ENCODE measurements at places on chromosomes 6 and 20.

- DNase-seq, result no peak
- H3K4me1 ChIP-seq, result peaks cover 3% of the 10 kb centered on the region
- H3K36me3 ChIP-seq, result no peaks in the 10 kb centered on the region
These were observed 197.8 kb downstream of the CD83 start for GRCh38 chr6:14315353-14315752.

- no peaks in the 10 kb centered on the region for H3K27me3 ChIP-seq
- DNase-seq, result no peak
- H3K27ac ChIP-seq, result no peak overlapping the region
- no peaks in the 10 kb centered on the region for H3K36me3 ChIP-seq
- H3K4me1 ChIP-seq, result no peaks in the 10 kb centered on the region
These were observed 174.1 kb downstream of the PKHD1 start for GRCh38 chr6:51913265-51913664.

DNA sequence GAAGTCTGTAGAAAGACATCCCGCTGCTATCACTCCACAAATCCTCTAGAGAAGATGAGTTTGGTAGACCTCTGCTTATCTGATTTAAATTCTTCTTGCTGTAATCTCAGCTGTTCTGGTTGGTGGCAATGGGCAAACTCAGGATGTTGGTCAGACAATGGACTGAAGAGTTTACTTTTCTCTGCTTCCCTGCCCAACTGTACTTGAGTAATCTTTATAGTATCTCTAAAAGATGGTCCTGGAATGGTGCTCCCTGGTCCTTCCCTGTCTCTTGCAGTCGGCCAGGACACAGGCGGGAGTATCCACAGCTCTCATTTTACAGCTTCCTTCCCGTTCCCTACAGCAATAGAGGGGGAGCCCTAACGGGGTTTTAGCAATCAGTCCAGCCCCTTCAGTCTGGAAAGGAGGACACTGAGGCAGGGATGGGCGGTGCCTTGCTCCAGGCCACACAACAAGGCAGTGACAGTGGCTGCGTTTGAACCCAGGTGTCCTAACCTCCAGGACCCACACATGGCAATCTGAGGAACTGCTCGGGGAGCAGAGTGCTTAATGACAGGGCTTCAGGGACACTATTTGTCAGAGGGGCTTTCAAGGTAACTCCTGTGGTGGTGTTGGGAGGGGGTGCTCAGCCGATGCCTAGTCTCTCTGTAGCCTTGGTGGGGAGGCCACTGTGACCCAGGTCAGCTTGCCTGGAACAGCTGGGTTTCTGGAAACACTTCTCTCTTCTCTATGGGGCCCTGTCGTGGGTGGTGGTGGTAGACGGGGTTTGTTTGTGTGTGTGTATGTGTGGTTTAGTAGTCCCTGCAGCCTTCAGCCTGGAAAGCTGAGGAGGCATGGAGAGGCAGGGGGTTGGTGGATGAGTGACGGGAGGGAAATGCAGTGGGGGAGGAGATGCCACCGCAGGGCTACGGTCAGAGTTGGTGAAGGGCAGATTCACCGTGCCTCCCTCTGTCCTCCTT, 9.5 kb upstream of the VEGFA start:
- no peak for DNase-seq
- H3K27me3 ChIP-seq, result no peaks in the 10 kb centered on the region
- no peak overlapping the region for H3K27ac ChIP-seq
- H3K36me3 ChIP-seq, result no peaks in the 10 kb centered on the region

GRCh38 chr20:44629542-44629941, 22.0 kb downstream of the ADA start:
- peaks cover 4% of the 10 kb centered on the region for H3K4me1 ChIP-seq
- H3K27ac ChIP-seq, result no peak overlapping the region
- DNase-seq, result no peak
- no peak overlapping the region for H3K4me3 ChIP-seq

- H3K27ac ChIP-seq, result no peak overlapping the region
- peaks cover 4% of the 10 kb centered on the region for H3K4me1 ChIP-seq
- no peak overlapping the region for H3K4me3 ChIP-seq
- H3K27me3 ChIP-seq, result no peaks in the 10 kb centered on the region
- H3K36me3 ChIP-seq, result no peaks in the 10 kb centered on the region
These were observed 1.5 kb upstream of the ARID1B start for GRCh38 chr6:156775717-156776116.

GRCh38 chr6:37517411-37517812, 17.7 kb upstream of the CCDC167 start:
- no peak overlapping the region for H3K4me3 ChIP-seq
- H3K36me3 ChIP-seq, result no peaks in the 10 kb centered on the region
- H3K27me3 ChIP-seq, result peaks cover 13% of the 10 kb centered on the region
- H3K4me1 ChIP-seq, result peaks cover 4% of the 10 kb centered on the region

DNA sequence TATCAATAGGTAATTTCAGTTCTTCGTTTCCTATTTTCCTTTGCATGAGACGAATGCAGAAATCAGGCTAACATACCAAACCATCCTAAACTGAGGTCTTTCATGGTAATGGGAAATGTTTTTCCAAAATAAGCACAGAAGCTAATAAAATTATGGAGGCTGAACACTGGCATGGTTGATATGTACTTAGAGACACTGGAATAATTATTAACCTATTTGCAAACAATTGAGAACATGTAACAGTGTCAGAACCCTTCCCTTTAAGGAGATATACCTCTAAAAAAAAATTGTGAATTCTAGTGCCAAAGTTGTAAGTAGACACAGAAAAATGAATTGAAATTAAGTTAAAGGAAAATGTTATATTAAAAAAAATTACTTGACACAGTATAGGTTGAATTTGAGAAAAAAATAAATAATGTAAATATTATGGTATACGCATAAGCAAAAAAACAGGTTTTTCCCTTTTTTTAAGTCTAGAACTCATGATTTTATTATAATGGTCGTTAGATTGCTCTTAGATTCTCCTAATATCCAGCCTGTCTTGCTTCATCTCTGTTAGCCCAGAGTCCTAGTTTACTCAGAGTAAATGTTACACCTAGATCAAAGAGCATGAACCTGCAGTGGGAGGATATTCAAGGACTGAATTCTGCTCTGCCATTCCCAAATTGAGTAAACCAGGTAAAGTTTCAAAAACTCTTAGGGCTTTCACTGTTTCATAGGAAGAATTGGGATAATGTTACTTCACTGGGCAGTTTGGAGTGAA, 1.7 kb downstream of the SLC17A2 start:
- no peak overlapping the region for H3K27ac ChIP-seq
- H3K27me3 ChIP-seq, result no peaks in the 10 kb centered on the region
- no peak for DNase-seq
- H3K4me3 ChIP-seq, result no peak overlapping the region

DNA sequence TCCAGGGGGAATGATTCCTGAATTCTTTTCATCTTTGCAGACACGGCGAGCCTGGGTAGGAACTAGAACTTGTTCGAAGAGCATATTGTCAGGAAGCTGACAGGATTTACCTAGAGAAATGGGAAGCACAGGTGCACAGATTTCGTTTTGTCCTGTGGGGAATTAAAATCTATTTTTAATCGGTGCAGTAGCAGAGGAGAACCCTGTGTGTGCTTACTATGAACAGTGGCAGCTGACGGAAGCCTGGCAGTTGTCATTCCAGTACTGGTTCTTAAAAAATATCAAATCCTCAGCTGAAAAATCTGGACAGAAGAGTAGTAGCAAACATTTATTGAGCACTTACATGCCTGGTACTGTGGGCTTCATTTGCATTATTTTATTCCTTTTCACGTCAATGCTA, 609.0 kb downstream of the QKI start:
- H3K4me3 ChIP-seq, result no peak overlapping the region
- DNase-seq, result no peak
- H3K27me3 ChIP-seq, result no peaks in the 10 kb centered on the region

DNA sequence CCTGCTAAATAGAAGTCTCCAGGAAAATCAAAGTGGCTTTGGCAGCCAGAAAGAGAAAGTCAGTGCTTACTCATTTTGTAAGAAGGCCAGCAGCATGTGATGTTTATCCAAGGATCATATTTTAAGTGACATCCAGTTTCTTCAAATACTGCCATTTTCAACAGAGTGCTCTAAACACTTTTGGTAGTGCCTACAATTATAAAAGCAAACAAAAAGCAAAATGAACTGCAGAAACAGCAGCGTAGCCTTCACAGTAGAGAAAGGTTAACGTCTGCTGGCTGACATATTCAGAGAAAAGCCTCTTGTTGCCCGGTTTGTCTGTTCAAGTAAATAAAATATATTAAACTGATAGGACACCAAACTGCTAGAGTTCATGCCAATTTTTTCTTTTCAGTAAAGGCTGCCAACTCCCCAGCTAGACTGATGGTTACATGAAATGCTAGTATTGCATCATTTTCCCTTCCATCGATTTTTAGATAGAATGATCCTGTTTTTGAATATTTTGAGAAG, 705.7 kb upstream of the SLC35B3 start:
- H3K27me3 ChIP-seq, result no peaks in the 10 kb centered on the region
- no peaks in the 10 kb centered on the region for H3K4me1 ChIP-seq
- no peak for DNase-seq
- H3K36me3 ChIP-seq, result no peaks in the 10 kb centered on the region

DNA sequence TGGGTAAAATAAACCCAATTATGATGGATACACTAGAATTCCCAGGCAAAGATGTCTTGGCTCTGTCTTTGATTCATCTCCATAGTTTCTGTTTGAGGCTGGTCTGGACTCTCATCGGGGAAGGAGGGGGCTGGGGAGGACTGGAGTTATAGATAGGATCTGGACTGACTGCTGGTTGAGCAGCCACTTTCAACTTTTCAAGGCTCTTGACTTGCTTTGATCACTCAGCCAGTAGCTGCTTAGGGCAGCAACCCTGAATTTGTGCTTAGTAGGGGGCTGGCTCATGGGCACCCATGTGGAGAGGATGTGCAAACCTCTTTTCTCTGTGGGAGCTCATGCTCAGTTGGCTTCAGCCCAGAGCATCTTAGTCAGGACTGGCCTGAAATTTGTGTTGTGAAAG, 114.0 kb upstream of the NEDD9 start:
- no peak overlapping the region for H3K27ac ChIP-seq
- no peaks in the 10 kb centered on the region for H3K36me3 ChIP-seq
- no peak overlapping the region for H3K4me3 ChIP-seq
- H3K4me1 ChIP-seq, result no peaks in the 10 kb centered on the region
- DNase-seq, result no peak

GRCh38 chr6:137794516-137795201, 72.4 kb upstream of the TNFAIP3 start:
- H3K27me3 ChIP-seq, result no peaks in the 10 kb centered on the region
- no peaks in the 10 kb centered on the region for H3K4me1 ChIP-seq
- no peak overlapping the region for H3K27ac ChIP-seq
- no peak for DNase-seq
- no peaks in the 10 kb centered on the region for H3K36me3 ChIP-seq
- H3K4me3 ChIP-seq, result no peak overlapping the region

GRCh38 chr6:111658462-111659154, 52.9 kb upstream of the TRAF3IP2 start:
- H3K36me3 ChIP-seq, result peaks cover 7% of the 10 kb centered on the region
- peaks cover 16% of the 10 kb centered on the region for H3K4me1 ChIP-seq
- no peak overlapping the region for H3K27ac ChIP-seq
- H3K4me3 ChIP-seq, result no peak overlapping the region
- no peaks in the 10 kb centered on the region for H3K27me3 ChIP-seq
- DNase-seq, result no peak

- no peaks in the 10 kb centered on the region for H3K27me3 ChIP-seq
- DNase-seq, result no peak
- H3K36me3 ChIP-seq, result peaks cover 95% of the 10 kb centered on the region
- no peak overlapping the region for H3K4me3 ChIP-seq
These were observed 36.5 kb downstream of the GHRH start for GRCh38 chr20:37225146-37225545.

DNA sequence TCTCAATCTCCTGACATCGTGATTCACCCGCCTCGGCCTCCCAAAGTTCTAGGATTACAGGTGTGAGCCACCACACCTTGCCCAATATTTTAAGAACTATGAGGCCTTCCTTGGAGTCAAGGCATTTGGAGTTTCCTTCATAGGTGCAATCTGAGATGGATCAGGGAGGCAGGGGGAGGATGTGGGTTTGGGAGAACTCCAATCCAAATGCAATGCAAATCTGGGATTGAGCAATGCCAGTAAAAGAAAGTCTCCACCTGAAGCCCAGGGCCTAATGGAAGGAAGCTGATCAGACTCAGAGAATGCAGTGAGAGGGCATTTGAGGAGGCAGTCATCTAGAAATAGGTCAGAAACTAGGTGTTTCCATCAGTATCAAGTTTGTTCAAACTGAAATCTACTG, 21.2 kb downstream of the RSPH3 start:
- H3K27ac ChIP-seq, result no peak overlapping the region
- no peak overlapping the region for H3K4me3 ChIP-seq
- DNase-seq, result no peak
- no peaks in the 10 kb centered on the region for H3K4me1 ChIP-seq
- H3K27me3 ChIP-seq, result no peaks in the 10 kb centered on the region

GRCh38 chr6:43856005-43856765, 86.2 kb downstream of the VEGFA start:
- no peaks in the 10 kb centered on the region for H3K27me3 ChIP-seq
- no peak overlapping the region for H3K4me3 ChIP-seq
- peaks cover 12% of the 10 kb centered on the region for H3K4me1 ChIP-seq
- DNase-seq, result peak; percentile 84
- H3K36me3 ChIP-seq, result no peaks in the 10 kb centered on the region

- no peaks in the 10 kb centered on the region for H3K36me3 ChIP-seq
- no peak overlapping the region for H3K4me3 ChIP-seq
- DNase-seq, result no peak
- H3K27me3 ChIP-seq, result no peaks in the 10 kb centered on the region
- H3K4me1 ChIP-seq, result no peaks in the 10 kb centered on the region
- no peak overlapping the region for H3K27ac ChIP-seq
These were observed 59.6 kb upstream of the AFDN start for GRCh38 chr6:167766986-167767714.

GRCh38 chr20:37385659-37386504, 39.9 kb downstream of the SRC start:
- H3K4me1 ChIP-seq, result peaks cover 6% of the 10 kb centered on the region
- H3K36me3 ChIP-seq, result peaks cover 69% of the 10 kb centered on the region
- peak; percentile 38 for DNase-seq
- no peaks in the 10 kb centered on the region for H3K27me3 ChIP-seq
- H3K27ac ChIP-seq, result no peak overlapping the region

DNA sequence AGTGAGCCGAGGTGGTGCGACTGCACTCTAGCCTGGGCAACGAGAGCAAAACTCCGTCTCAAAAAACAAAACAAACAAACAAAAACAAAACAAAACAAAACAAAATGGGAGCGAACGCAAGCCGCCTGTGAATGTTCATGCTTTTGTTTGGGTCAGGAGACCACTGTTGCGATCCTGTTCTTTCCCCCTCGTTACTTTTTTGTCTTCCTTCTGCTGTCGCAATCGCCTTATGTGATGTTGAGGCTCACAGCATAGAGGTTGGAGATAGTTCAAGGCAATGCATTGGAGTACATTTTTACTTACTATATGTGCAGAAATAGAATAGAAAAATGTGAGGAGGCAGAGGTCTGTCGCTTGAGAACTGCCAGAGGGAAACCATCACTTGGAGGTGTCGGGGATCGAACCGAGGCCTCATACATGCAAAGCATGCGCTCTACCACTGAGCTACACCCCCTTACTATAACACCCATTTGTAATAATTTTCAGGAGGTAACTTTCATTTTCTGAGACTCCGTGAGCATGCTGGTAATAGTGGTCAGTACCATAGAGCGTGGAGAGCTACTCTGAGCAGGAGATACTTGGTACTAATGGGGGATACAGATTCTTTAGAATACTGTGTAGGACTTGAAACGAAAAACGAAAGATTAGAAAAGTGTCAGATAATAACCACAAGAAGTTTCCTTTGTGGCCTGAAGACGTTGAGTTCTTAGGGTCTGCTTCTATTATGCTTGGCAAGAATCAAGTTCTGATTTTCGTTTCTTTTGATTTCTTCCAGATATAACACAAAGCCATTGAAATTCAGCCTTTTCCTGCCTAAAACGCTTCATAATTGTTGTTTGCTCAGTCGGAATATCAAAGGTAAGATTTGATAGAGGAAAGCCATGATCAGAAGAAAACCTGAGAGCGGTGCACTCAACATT, 121.1 kb downstream of the TRIM27 start:
- H3K4me3 ChIP-seq, result peak overlapping the region; percentile 73
- H3K36me3 ChIP-seq, result no peaks in the 10 kb centered on the region
- no peaks in the 10 kb centered on the region for H3K4me1 ChIP-seq
- H3K27me3 ChIP-seq, result peaks cover 45% of the 10 kb centered on the region

All from endodermal cell (in vitro differentiated cells).